CD4-positive, CD25-positive, alpha-beta regulatory T cell (primary cell): ENCODE measurements at places on chromosomes 7 and 10. TPM values are rescaled to one million over a fixed set of nuclear protein-coding genes. Genes with fewer than 3 reads are reported as not detected.

GRCh38 chr7:134293002-134293740, 23.6 kb downstream of the SLC35B4 start:
- no peak for DNase-seq

DNA sequence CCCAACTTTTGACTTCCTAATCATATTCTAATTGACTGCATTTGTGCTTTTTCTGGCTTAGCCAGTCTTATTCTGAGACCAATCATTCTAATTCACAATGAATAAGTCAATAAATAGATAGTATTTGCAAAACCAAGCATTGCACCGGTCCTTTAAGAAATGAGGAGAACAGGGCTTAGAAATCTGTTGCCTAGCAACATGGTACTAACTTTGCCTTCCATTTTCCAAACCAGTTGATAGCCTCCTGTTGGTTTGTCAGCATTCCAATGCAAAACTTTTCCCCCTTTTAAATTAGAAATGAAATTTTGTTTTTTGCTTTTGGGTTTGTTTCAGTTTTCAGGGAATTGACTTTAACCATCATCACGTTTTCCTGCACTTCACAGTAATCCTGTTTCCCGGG, 603.5 kb upstream of the NRP1 start:
- no peak for DNase-seq

DNA sequence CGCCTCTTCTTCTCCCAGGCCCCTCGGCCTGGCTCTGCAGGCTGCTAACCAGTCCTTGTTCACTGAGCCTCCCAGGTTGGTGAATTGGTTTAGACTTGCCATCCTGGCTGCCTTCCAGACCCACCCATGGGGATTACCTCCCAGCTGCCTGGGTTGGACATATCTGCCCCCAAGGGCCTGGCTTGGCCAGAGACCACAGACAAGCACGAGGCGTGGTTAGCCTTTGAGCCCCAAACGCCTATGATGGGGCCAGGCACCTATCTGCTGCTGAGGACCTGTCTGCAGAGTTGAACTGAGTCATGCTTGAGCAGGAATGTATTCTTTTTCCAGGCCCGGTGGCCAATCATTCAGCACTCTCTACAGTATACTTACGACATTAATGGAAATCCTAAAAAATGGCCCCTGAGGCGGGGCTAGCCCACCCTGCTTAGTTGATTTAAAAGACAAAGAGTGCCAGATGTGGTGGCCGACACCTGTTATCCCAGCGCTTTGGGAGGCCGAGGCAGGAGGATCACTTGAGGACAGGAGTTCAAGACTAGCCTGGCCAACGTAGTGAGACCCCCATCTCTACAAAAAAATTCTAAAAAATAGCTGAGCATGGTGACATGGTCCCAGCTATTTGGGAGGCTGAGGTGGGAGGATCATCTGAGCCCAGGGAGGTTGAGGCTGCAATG, 361.5 kb downstream of the FRMD4A start:
- DNase-seq = no peak

- no peak for DNase-seq
Observed at GRCh38 chr7:115356139-115356746, 434.3 kb downstream of the MDFIC start.

The NKX1-2 gene
- not detected for total RNA-seq

DNA sequence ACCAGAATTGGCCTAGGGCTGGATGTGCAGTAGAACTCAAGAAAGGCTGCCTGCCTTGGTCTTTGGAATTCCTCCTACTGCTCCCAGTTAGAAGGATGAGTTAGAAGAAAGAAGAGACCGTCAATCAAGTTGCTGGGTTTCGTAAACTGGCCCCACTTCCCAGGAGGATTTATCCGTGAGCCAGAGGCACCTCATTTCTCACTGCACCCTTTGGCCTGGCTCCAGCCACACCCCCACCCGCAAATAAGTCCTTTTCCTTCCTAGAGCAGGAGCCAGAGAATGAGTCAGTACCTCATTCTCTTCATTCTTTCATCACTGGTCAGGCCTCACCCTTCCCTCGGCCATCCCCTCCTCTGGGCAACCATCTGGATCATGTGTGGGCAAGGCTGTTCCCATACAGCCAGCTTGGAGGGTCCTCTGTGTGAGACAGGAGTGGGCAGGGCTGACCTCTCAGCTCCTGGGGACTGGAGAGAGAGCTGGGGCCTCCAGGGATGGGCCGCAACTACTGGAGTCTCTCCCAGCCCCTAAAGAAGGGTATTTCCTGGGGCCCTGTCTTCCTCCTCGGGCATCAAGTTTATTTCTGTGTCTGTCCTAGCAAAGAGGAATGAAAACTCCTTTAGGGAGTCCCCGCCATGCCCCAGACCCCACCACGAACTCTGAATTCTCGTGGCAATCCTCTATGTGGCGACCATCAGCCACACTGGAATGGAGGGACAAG, 87.2 kb upstream of the DUSP5 start:
- DNase-seq = no peak

The SLC26A5 gene
- not detected for total RNA-seq

GRCh38 chr10:33612551-33612950, 278.1 kb upstream of the NRP1 start:
- no peak for DNase-seq

DNA sequence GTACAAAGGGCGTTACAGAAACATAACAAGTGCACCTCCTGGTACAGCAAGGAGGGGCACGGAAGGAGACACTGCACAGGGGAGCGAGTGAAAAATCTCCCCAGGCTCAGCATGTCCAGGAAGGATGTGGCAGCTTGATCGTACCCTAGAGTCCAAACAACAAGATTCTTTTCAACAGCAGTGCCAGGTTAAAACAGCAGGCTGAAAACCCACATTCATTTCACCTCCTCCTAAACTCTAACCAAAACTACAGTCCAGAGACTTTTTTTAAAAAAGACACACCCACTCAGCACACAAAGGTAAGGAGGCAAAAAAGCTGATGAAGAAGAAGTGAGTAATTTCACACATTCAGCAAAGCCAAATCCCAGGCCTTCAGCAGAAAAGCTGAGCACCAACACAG, 138.8 kb downstream of the SFMBT2 start:
- DNase-seq = peak; percentile 29

DNA sequence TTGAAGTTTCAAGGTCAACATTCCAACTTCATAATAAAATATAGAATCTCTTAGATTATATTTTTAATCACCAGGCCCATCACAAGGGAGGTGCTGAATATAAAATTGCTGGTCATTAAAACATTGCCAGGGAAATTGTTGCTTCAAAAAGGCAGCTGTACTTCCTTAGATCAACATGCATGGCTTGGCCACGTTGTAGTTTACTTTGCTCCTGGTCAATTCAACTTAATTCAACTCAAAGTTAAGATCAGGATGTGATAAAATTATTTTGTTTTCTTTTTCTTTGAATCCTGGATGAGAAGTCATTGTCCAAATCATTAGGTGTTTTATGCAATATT, 317.4 kb downstream of the PAXIP1 start:
- DNase-seq = no peak

The CREB5 gene
- total RNA-seq = 1.3 TPM

- DNase-seq = no peak
Observed at GRCh38 chr10:43166880-43167497, 28.7 kb downstream of the CSGALNACT2 start.

The ABCC2 gene
- 3.6 TPM for total RNA-seq

The MMRN2 gene
- total RNA-seq = 0.17 TPM

GRCh38 chr10:124315591-124316270, 103.0 kb downstream of the OAT start:
- DNase-seq = no peak

DNA sequence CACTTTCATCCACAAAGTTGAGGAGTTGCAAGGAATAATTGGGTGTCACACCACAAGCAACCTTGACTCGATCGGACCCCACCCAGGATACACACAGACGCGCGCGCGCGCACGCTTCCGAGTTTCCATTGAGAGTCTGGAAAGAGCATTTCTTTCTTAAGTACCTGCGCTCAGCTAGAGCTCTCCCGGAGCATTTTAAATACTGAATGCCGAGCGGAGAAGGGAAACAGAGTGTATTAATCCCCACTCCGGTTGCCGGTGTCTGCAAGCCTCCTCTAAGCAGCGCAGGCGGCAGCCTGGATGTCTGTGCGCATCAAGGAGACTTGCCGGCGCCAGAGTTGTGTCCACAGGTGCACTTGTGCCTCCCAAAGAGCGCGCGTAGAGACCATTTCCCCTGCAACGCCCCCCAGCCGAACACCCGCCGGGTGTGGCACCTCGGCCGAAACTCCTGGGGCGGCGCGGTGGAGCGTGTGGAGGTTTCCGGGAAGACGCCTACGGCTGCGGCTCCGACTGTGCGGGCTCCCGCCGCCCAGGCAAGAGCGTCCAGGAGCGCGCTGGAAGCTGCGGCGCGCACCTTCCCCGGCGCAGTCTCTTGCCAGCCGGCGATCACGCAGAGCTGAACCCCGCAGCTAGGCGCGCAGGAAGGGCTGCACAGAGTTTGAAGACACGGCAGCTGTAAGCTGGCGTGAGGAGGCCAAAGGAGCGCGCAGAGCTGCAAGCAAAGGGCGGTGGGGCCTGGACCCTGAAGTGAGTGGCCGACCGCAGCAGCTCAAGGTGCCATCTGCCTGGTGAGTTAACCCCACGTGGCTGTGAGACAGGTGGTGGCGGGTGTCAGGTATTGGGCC, 1.1 kb upstream of the FEZF1 start:
- DNase-seq = no peak

DNA sequence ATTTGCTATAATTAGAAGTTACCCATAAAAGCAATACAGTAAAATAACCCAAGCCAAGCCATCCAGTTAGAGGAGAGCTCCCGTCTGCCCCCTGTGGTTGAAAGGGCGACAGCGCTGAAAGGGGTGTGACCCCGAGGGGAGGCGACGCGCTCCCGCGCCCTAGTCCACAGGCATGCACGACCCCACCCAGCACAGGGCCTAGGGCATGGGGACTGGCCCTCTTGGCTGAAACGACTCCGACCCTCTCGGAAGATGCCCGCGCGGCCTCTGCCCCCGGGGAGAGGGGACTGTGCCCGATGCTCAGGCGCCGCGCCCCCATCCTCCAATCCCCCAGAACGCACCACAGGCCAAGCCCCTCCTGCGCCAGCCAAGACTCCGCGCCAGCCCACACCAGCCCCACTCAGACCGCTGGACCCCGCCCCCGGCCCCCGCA, 64.0 kb downstream of the CSGALNACT2 start:
- peak; percentile 61 for DNase-seq

The MYOZ1 gene
- not detected for total RNA-seq
